NCI-H1092 (cell line): ENCODE measurements at places on chromosomes 6 and 20.

- no peak for DNase-seq
Observed at GRCh38 chr6:78513856-78514255, 353.5 kb upstream of the IRAK1BP1 start.

DNA sequence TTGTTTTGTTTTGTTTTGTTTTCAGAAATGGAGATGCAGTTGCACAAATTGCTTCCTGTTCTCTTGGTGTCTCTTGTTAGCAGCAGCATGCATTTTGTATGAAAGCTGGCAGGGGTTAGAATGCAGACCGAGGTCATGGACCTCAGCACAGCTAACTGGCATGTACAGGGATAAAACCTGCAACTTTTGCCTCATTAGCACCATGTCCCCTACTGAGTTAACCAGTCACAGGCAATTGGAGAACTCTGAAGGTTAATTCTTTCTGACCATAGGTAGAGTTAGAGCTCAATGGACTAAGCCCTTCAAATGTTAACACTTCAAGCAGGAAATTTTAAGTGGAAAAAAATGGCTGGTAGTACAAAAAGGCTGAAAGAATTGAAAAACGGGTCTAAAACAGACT is 377.1 kb downstream of the ADGRB3 start:
- no peak for DNase-seq

GRCh38 chr20:32920066-32920465 is 61.3 kb downstream of the EFCAB8 start:
- DNase-seq = no peak

DNA sequence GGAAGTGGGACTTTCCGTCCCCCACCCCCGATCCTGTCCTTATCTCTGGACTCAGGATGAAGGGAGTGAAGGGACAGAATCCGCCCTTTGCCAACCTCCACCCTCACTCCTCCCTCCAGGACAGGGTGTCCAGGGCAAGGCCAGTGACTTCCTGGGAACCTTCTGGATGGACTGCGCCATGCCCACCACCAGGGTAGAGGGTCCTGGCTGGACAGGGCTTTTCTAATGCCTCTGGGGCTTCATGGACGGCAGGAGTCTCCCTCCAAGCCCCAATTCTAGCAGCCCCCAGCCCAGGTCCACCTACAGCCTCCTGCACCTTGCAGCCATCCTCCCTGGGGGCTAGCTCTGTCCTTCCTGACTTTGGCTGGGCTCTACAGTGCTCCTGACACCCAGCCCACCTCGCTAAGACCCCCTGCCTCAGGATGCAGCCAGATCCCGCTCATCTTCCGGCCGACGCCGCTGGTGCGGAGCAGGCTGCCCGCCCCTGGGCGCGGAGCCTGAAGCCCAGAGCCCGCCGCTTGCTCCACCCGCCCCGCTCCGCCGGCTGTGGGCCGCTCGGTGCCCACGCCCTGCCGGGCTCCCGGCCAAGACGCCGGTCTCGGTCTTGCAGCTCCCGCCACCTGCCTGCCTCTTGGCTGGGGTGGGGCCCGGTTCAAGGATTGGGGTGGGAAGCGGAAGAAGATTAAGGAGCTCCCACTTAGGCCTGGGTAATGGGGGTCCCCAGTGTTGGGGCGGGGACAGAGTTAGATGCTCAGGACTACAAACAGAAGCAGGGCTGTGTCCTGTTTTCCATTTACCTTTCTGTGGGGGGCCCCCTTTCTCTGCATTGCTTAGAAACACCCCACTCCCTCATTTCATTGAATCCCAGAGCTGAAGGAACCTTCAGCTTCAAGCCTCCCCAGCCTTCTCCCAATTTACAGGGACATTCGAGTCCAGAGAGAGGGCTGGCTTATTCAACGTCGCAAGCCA is 72.8 kb downstream of the MDGA1 start:
- DNase-seq = peak; percentile 64

DNA sequence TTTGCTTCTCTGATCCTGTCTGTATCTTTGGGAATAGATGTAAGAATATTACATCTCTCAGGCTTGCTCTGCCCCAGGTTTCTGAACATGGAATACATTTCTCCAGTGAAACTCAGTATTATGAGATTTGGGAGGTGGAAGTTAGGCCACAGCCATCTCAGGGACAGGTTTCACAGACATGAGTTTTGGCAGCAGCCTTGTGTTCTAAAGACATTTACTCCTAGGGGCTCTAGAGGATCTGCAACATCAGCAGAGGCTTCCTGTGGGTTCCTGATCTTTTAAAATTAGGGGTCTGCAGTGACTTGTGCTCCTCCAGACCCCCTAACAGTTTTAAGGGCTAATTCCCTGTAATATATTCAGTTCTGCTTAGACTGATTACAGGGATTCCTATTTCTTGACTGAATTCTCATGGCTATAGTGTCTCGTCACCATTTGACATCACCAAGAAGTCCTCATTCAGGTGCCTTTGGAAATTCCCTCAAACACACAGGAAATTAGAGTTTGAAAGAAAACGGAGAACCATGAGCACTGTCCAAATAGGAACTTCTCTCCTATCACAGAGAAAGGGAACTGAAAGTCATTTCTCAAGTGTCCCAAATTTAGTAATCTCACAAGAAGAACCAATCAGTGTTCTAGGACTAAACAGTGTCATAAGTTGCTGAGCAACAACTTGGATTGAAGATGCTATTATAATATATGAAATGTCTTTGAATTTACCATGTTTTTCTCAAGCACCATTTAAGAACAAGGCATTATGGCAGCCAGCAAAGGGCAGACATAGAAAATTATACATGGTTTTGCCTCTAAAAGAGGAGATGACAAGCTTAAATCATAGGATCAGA is 2.5 kb upstream of the HLA-DRA start:
- DNase-seq = no peak

- DNase-seq = no peak
Observed at GRCh38 chr6:118284736-118285360, 263.2 kb upstream of the PLN start.

- DNase-seq = no peak
Observed at GRCh38 chr6:89371849-89372505, 19.5 kb upstream of the UBE2J1 start.
